H1 (cell line): ENCODE measurements at places on chromosomes 4 and X. TPM values are rescaled to one million over a fixed set of nuclear protein-coding genes. Genes with fewer than 3 reads are reported as not detected.

The CLIC2 gene
- 0.61 TPM in 1 of 2 replicates, not detected in the other for total RNA-seq

The LRAT gene
- total RNA-seq, result 10.3 and 10.6 TPM in 2 replicates

The FAM9B gene
- total RNA-seq, result not detected in 2 replicates

The CXorf65 gene
- total RNA-seq, result not detected in 2 replicates

The MAGEA2 gene
- total RNA-seq, result not detected in 2 replicates

DNA sequence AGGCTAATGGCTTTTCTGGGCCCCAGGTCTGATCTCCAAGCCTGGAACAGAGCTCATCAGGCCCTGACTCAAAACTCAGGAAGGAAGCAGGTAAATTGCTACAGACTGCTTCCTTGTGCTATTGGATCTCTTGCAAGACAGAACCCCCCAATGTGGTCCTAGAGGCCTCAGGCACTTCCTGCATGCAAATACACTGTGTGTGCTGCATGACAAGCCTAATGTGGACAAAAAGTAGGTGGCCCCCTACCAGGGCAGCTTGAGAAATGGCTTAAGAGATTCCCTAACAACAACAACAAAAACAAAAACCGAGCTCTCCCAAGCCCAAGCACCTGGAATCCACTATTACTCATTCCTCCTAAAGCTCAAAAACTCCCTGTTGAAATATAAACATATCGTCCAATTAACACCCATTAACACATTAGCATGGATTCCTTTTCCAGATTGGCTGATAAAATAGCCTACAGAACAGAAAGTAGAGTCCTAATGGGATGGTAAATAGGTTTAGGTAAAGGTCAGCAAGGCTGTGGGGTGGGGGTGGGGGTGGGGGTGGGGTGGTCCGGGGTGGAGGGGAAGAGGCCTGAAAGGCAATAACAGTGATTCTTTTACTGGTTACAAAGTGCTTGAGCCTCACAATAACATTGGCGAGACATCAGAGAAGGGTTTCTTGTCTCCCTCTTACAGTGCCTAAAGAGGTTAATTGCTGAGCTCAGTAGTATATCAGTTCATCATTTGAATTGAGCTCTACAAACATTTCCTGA is 24.1 kb upstream of the FGF16 start:
- no peaks in the 10 kb centered on the region for H3K36me3 ChIP-seq
- H3K4me3 ChIP-seq, result no peak overlapping the region
- no peaks in the 10 kb centered on the region for H3K27me3 ChIP-seq
- peaks cover 11% of the 10 kb centered on the region for H3K4me1 ChIP-seq

- H3K27ac ChIP-seq, result no peak overlapping the region
- H3K27me3 ChIP-seq, result no peaks in the 10 kb centered on the region
- no peaks in the 10 kb centered on the region for H3K4me1 ChIP-seq
- peaks cover 5% of the 10 kb centered on the region for H3K36me3 ChIP-seq
- DNase-seq, result no peak
These were observed 9.6 kb downstream of the NBDY start for GRCh38 chrX:56738670-56739069.

DNA sequence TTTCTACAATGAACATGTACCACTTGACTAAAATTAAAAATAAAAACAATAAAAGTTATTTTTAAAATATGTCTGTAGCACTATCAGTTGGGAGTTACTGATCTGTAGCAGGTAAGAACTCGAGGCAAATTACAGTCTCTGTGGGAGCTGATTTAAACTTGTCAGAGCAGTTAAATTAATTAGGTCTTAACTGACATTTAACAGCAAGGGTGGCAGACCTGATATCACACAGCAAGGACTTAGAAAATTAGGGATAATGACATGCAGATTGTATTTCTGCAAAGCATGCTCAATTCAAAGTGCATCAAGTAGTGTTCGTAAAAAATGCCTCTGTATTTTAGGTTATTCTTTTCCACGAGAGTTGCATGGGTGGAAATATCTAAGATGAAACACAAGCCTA is 208.9 kb downstream of the SPATA18 start:
- no peak for DNase-seq
- H3K4me1 ChIP-seq, result no peaks in the 10 kb centered on the region
- H3K36me3 ChIP-seq, result no peaks in the 10 kb centered on the region
- no peak overlapping the region for H3K27ac ChIP-seq
- no peak overlapping the region for H3K4me3 ChIP-seq
- H3K27me3 ChIP-seq, result no peaks in the 10 kb centered on the region

DNA sequence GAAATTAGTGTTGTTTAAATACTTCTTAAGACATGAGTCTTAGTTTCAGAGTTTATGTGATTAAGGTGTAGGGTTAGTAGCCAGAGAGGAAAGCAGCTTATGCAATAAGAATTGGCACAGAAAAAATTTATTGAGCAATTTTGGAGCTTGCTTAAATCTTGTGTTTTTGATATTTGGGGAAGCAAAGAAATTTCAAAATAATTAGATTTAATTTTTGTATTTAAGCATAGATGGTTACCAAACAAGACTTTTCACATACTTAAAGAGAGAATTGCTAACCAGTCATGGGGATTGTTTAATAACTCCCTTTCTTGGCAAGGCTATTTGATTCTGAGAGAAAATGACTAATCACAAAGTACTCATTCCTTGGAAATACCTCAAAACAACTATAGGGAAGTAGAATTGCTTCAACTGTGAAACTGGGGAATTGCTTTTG is 202.0 kb upstream of the GRID2 start:
- H3K27me3 ChIP-seq, result no peaks in the 10 kb centered on the region
- no peaks in the 10 kb centered on the region for H3K4me1 ChIP-seq
- no peaks in the 10 kb centered on the region for H3K36me3 ChIP-seq
- DNase-seq, result no peak
- no peak overlapping the region for H3K4me3 ChIP-seq

- H3K27me3 ChIP-seq, result no peaks in the 10 kb centered on the region
- H3K4me1 ChIP-seq, result no peaks in the 10 kb centered on the region
- DNase-seq, result no peak
- H3K36me3 ChIP-seq, result no peaks in the 10 kb centered on the region
These were observed 106.7 kb upstream of the DGKK start for GRCh38 chrX:50577326-50577725.

- no peaks in the 10 kb centered on the region for H3K36me3 ChIP-seq
- H3K4me1 ChIP-seq, result peaks cover 2% of the 10 kb centered on the region
- H3K27ac ChIP-seq, result no peak overlapping the region
These were observed 216.6 kb downstream of the NR3C2 start for GRCh38 chr4:148225639-148226038.

DNA sequence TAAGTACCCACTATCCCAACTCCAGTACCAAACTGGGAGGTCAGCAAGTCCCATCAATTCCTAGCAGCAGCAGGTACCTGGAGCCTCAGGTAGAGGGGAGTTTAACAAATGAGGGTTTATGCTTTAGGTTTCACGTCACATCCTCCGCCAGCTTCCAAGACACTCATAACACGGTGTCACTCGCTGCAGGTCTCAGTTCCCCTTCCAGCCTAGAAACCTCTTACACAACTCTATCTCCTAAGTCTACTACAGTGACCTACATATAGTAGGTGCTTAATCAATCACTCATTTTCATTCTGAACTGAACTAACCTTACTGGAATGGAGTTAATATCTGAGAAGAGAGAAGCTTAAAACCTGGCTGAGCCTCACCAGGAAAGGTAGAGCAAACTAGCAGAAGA is 96.0 kb downstream of the EFHC2 start:
- H3K36me3 ChIP-seq, result no peaks in the 10 kb centered on the region
- no peaks in the 10 kb centered on the region for H3K4me1 ChIP-seq
- H3K27ac ChIP-seq, result no peak overlapping the region
- no peak overlapping the region for H3K4me3 ChIP-seq

- no peaks in the 10 kb centered on the region for H3K27me3 ChIP-seq
- H3K4me1 ChIP-seq, result peaks cover 6% of the 10 kb centered on the region
- no peak overlapping the region for H3K4me3 ChIP-seq
- H3K27ac ChIP-seq, result no peak overlapping the region
These were observed 10.3 kb downstream of the SNX25 start for GRCh38 chr4:185219551-185220344.

- H3K4me1 ChIP-seq, result no peaks in the 10 kb centered on the region
- no peaks in the 10 kb centered on the region for H3K27me3 ChIP-seq
- DNase-seq, result no peak
- no peaks in the 10 kb centered on the region for H3K36me3 ChIP-seq
- H3K4me3 ChIP-seq, result no peak overlapping the region
These were observed 89.3 kb upstream of the CYLC1 start for GRCh38 chrX:83771664-83772063.

- no peak overlapping the region for H3K4me3 ChIP-seq
- H3K4me1 ChIP-seq, result no peaks in the 10 kb centered on the region
- no peak overlapping the region for H3K27ac ChIP-seq
- no peaks in the 10 kb centered on the region for H3K36me3 ChIP-seq
- DNase-seq, result no peak
- H3K27me3 ChIP-seq, result no peaks in the 10 kb centered on the region
These were observed 33.3 kb upstream of the TMEM184C start for GRCh38 chr4:147583876-147584275.

- H3K27me3 ChIP-seq, result no peaks in the 10 kb centered on the region
- H3K4me1 ChIP-seq, result peaks cover 7% of the 10 kb centered on the region
- H3K36me3 ChIP-seq, result no peaks in the 10 kb centered on the region
- H3K4me3 ChIP-seq, result no peak overlapping the region
These were observed 15.8 kb downstream of the TMEM31 start for GRCh38 chrX:103726477-103726876.

- H3K4me3 ChIP-seq, result no peak overlapping the region
- H3K36me3 ChIP-seq, result no peaks in the 10 kb centered on the region
- no peak overlapping the region for H3K27ac ChIP-seq
- no peaks in the 10 kb centered on the region for H3K27me3 ChIP-seq
- DNase-seq, result no peak
These were observed 10.6 kb upstream of the CTSO start for GRCh38 chr4:155964016-155964891.

DNA sequence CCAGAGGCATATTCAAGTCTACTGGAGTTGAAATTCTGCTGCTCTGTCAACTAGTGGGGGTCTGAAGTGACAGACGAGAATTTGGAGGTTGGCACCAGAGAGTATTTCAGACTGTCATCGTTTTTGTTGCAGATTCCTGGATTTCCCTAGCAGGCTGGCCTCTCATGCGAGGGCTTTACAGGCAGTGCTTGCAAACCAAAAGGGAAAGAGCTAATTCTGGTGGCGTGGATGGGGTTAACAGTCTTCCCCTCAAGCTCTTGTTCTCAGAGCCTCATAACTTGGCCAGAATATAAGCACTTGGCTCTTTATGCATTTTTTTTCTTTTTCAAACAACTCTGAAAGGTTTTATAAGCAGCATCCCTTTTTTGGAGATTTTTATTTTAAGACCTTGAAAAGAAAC is at the start of gene SPARCL1:
TSS of gene SPARCL1 (minus strand) at position 190 of the 400 bp plus-strand sequence. CDS start 29,802 bp downstream, outside the sequence.
- no peaks in the 10 kb centered on the region for H3K27me3 ChIP-seq
- no peak for DNase-seq
- no peaks in the 10 kb centered on the region; the same call in 1 of the 2 replicates for H3K36me3 ChIP-seq
- no peak within 1 kb of the TSS for H3K4me3 ChIP-seq
- H3K4me1 ChIP-seq, result peaks cover 9% of the 10 kb centered on the region; the same call in 1 of the 2 replicates

DNA sequence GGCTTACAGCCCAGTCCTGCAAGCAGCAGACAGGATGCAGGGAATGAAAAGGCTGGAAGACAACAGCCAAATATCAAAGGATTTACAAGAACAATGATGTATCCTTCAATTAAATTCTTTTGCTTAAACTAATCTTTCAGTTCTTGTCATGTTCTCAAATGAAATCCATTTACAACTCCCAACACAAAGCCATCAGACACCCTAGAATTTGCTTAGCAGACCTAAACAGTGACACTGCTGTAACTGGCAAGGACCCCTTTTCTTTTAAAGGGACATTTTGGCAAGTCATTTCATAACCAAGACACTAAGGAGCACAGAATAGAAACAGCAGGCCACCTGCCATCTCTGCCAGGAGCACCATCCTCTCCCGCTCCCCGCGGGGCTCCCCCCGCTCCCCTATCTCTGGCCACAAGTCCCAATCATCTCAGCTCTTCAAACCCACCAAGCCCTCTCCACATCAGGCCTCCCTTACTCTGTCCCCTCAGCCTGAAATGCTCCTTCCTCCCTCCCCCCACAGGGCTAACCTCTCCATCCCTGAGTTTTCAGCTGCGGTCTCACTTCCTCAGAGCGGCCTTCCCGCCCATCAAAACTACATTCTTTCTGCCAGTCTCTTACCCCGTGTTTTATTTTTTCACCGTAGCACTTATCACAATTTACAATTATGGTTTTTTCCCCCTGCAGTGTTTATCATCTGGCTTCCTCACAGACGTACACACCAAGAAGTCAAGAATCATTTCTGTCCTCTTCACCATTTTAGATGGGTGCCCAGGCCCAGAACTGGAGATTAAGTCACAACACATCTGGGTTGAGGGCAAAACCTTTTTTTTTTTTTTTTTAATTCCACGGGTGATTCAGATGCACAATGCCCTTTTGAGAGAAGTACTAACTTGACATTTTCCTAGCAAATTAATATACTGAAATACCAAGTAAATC is 45.8 kb downstream of the TSPAN5 start:
- H3K27me3 ChIP-seq, result no peaks in the 10 kb centered on the region
- peaks cover 27% of the 10 kb centered on the region for H3K4me1 ChIP-seq
- DNase-seq, result no peak
- no peak overlapping the region for H3K4me3 ChIP-seq
- H3K27ac ChIP-seq, result no peak overlapping the region
- no peaks in the 10 kb centered on the region for H3K36me3 ChIP-seq

- H3K27ac ChIP-seq, result no peak overlapping the region
- no peaks in the 10 kb centered on the region for H3K27me3 ChIP-seq
- DNase-seq, result no peak
- H3K4me1 ChIP-seq, result no peaks in the 10 kb centered on the region
These were observed 46.6 kb upstream of the DHX15 start for GRCh38 chr4:24630937-24631336.

GRCh38 chr4:116531870-116532269 is 553.5 kb downstream of the TRAM1L1 start:
- no peak overlapping the region for H3K27ac ChIP-seq
- no peaks in the 10 kb centered on the region for H3K4me1 ChIP-seq
- no peak for DNase-seq
- no peak overlapping the region for H3K4me3 ChIP-seq
- H3K36me3 ChIP-seq, result no peaks in the 10 kb centered on the region
- no peaks in the 10 kb centered on the region for H3K27me3 ChIP-seq

GRCh38 chrX:63350465-63350877 is 661 bp downstream of the SPIN4 start:
- H3K4me3 ChIP-seq, result peak overlapping the region; percentile 72
- no peaks in the 10 kb centered on the region for H3K27me3 ChIP-seq
- H3K36me3 ChIP-seq, result no peaks in the 10 kb centered on the region; the same call in 1 of the 2 replicates
- 0 out of 2 replicates have a peak overlapping the region, but pooled peaks have one; percentile 67 for H3K27ac ChIP-seq
- H3K4me1 ChIP-seq, result no peaks in the 10 kb centered on the region

- no peaks in the 10 kb centered on the region for H3K27me3 ChIP-seq
- no peak overlapping the region for H3K4me3 ChIP-seq
- no peak overlapping the region for H3K27ac ChIP-seq
- peaks cover 4% of the 10 kb centered on the region for H3K36me3 ChIP-seq
- H3K4me1 ChIP-seq, result no peaks in the 10 kb centered on the region
- no peak for DNase-seq
These were observed 88.6 kb downstream of the CENPC start for GRCh38 chr4:67456577-67457196.

GRCh38 chrX:45295259-45295986 is 94.7 kb upstream of the DIPK2B start:
- H3K27me3 ChIP-seq, result no peaks in the 10 kb centered on the region
- no peak overlapping the region for H3K27ac ChIP-seq
- H3K4me1 ChIP-seq, result no peaks in the 10 kb centered on the region
- no peak for DNase-seq
- H3K36me3 ChIP-seq, result no peaks in the 10 kb centered on the region

DNA sequence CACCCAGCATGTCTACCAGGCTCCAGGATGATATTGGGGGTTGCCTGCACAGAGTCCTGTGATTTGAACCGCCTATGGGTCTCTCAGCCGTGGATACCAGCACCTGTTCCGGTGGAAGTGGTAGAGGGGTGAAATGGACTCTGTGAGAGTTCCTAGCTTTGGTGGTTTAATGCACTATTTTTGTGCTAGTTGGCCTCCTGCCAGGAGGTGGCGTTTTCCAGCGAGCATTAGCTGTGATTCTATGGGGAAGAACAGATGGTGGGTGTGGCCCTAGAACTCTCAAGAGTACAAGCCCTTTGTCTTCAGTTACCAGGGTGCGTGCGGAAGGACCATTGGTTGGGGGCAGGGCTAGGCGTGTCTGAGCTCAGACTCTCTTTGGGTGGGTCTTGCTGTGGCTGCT is 316.9 kb upstream of the AMOT start:
- no peak overlapping the region for H3K27ac ChIP-seq
- no peak overlapping the region for H3K4me3 ChIP-seq
- no peak for DNase-seq
